H1 (cell line): ENCODE measurements at places on chromosomes 2 and 18.

GRCh38 chr18:10064267-10064666 lies 150.5 kb downstream of the VAPA start:
- H3K36me3 ChIP-seq = no peaks in the 10 kb centered on the region
- no peak overlapping the region for H3K27ac ChIP-seq
- H3K4me1 ChIP-seq = peaks cover 6% of the 10 kb centered on the region; the same call in 1 of the 2 replicates

DNA sequence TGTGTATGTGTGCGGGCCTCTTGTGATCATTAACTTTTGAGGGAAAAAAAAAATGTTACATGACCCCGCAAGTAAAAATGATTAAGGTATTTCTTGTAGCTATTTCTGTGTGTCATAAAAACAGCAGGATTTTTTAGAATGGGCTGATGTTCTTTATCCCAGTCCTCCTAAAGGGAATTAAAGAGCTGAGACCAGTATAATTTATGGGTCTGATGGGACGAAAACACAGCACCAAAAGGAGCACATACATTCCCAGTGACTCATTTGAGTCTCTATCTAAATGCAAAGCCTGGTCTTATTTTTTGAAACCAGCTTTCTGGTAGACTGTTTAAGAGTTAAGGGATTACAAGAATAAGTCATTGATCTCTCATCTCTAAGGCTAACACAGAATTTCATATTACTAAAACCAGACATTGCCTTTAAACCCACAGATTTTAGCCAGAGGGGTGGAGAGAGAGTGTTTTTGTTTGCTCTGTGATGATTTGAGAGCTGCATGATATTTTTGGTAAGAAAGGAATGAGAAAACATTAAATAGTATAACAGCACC lies 342.3 kb upstream of the EPHA4 start:
- DNase-seq = no peak
- no peak overlapping the region for H3K27ac ChIP-seq
- H3K4me3 ChIP-seq = no peak overlapping the region
- no peaks in the 10 kb centered on the region for H3K27me3 ChIP-seq
- H3K36me3 ChIP-seq = no peaks in the 10 kb centered on the region

GRCh38 chr18:2985628-2986027 lies 27.3 kb downstream of the LPIN2 start:
- no peaks in the 10 kb centered on the region for H3K36me3 ChIP-seq
- no peak overlapping the region for H3K27ac ChIP-seq
- no peak for DNase-seq
- no peak overlapping the region for H3K4me3 ChIP-seq
- H3K4me1 ChIP-seq = no peaks in the 10 kb centered on the region; the same call in none of the 2 replicates

DNA sequence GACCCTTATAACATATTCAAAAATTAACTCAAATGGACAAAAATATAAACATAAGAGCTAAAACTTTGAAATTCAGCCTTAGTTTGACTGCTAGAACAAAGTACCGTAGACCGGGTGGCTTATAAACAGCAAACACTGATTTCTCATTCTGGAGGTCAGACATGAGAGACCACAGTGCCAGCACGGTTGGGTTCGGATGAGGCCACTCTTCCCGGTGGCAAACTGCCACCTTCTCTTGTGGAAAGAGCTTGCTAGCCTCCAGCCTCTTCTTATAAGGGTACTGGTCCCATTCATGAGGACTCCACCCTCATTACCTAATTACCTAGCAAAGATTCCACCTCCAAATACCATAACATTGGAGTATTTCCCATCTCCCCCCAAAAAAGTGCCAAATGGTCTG lies 91.3 kb downstream of the FAM210A start:
- no peaks in the 10 kb centered on the region; the same call in 1 of the 2 replicates for H3K27me3 ChIP-seq
- no peak for DNase-seq
- no peak overlapping the region for H3K4me3 ChIP-seq

DNA sequence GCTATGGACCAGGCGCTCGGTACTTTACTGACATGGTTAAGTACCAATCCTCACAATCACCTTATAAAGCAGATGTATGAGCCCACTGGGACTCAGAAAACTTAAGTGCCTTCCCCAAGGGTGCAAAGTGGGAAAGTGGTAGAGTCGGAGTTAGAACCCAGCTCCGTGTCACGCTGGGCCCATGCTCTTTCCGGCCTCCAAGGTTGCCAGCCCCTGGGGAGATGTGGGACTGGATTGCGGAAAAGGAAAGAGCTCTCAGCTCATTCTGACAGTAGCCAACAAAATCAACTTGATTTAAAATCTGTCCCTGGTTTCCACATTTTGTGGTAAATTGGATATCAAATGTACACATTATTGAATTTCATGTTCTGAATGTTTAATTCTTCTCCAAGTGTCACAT lies 403.8 kb downstream of the DCDC2C start:
- H3K36me3 ChIP-seq = no peaks in the 10 kb centered on the region
- H3K27ac ChIP-seq = no peak overlapping the region
- H3K27me3 ChIP-seq = no peaks in the 10 kb centered on the region
- H3K4me1 ChIP-seq = no peaks in the 10 kb centered on the region

- DNase-seq = peak; percentile 78
- H3K4me1 ChIP-seq = peaks cover 4% of the 10 kb centered on the region
- H3K4me3 ChIP-seq = peak overlapping the region; percentile 68
- H3K36me3 ChIP-seq = no peaks in the 10 kb centered on the region
- H3K27ac ChIP-seq = no peak overlapping the region
Measured at GRCh38 chr18:34493099-34493544, 217.0 kb upstream of the DTNA start.

GRCh38 chr2:46772500-46772899 lies 143.1 kb downstream of the MCFD2 start:
- H3K27ac ChIP-seq = no peak overlapping the region
- no peak overlapping the region for H3K4me3 ChIP-seq
- DNase-seq = no peak
- H3K27me3 ChIP-seq = no peaks in the 10 kb centered on the region

DNA sequence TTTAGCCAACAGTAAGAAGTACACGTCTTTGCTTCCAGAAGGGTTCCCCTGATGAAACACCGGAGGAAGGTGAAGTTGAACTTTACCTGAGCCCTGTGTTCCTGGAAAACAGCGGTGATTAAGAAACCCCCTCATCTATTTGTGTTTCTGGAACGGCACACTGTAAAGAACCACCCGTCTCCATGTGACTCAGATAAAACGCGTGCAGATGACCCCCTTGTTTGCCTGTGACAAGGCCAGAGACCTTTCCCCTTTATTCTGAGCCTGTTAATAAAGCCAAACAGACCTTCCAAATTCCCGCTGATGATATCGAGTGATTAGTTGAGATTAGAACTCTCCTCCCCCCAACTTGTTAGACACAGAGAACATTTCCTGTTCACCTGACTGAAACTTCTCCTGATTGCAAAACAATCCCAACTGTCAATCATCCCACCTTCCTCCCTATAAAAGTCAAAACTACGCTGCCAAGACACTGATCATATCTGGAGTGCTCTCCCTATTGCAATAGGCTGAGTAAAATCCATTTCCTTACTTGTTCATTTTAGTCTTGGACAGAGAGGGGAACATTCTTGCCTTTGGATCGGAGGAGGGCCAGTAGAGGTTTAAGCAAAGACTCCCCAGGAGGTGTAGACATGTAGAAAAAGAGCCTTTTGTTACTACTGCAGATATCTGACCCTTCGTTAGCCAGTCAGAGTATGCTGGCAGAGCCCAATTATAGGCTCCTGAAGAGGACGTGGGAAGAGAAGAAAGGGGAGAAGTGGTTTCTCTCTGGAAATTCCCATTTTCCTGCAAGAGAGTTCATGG lies 914 bp upstream of the IWS1 start:
- H3K4me3 ChIP-seq = peak overlapping the region; percentile 72
- H3K27me3 ChIP-seq = no peaks in the 10 kb centered on the region
- peaks cover 3% of the 10 kb centered on the region; the same call in 1 of the 2 replicates for H3K36me3 ChIP-seq
- H3K4me1 ChIP-seq = peaks cover 7% of the 10 kb centered on the region
- H3K27ac ChIP-seq = peak overlapping the region; percentile 96

DNA sequence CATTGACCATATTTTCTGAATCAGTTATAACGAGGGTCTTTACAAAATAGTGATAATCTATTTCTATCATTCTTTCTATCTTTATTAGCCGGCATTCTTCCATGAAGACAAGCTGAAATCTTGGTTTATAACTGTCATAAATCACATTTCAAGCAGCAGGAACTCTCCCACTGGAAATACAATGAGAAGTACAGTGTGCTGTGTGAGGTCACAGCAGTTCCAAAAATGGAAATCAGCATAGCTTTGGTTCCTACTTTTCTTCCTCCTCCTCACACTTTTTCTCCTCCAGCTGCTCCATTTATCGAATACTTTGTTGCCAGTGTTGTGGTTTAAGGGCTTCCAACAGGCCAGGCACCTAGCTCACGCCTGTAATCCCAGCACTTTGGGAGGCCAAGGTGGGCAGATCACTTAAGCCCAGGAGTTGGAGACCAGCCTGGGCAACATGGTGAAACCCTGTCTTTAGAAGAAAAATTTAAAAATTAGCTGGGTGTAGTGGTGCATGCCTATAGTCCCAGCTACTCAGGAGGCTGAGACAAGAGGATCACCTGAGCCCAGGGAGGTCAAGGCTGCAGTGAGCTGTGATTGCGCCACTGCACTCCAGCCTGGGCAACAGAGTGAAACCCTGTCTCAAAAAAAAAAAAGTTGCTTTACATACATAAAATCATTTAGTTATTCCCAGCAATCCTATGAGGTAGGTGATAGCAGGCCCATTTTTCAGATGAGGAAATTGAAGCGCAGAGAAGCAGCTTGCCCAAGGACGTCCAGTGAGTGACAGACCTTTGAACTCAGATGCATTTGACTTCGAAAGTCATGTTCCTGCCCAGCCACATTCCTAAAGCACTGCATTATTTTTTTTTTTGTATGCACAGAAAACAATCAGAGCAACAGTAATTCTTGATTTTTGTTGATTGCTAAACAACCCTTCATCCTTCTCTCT lies 34.0 kb upstream of the GPR55 start:
- no peaks in the 10 kb centered on the region for H3K4me1 ChIP-seq
- no peak overlapping the region for H3K4me3 ChIP-seq
- H3K36me3 ChIP-seq = no peaks in the 10 kb centered on the region

DNA sequence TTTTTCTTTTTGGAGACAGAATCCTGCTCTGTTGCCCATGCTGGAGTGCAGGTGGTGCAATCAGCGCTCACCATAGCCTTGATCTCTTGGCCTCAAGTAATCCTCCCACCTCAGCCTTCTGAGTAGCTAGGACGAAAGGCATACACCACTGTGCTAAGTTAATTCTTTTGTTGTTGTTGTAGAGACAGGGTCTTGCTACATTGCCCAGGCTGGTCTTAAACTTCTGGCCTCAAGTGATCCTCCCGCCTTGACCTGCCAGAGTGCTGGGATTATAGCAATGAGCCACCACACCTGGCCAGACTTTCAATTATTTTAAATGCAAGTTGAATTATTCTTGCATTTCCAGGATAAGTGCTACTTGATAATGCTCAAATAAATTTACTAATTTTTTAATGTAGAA lies 126.5 kb downstream of the DTNB start:
- no peak overlapping the region for H3K27ac ChIP-seq
- DNase-seq = no peak
- no peaks in the 10 kb centered on the region for H3K27me3 ChIP-seq
- no peaks in the 10 kb centered on the region for H3K4me1 ChIP-seq
- H3K4me3 ChIP-seq = no peak overlapping the region
- H3K36me3 ChIP-seq = no peaks in the 10 kb centered on the region

GRCh38 chr2:239272626-239273025 lies 128.2 kb downstream of the HDAC4 start:
- H3K27me3 ChIP-seq = no peaks in the 10 kb centered on the region
- no peak overlapping the region for H3K4me3 ChIP-seq
- H3K4me1 ChIP-seq = 0 out of 2 replicates have a peak, but pooled peaks cover 3% of the 10 kb centered on the region
- DNase-seq = no peak
- H3K36me3 ChIP-seq = no peaks in the 10 kb centered on the region
- H3K27ac ChIP-seq = no peak overlapping the region

- H3K36me3 ChIP-seq = no peaks in the 10 kb centered on the region
- no peaks in the 10 kb centered on the region for H3K27me3 ChIP-seq
- H3K4me1 ChIP-seq = peaks cover 3% of the 10 kb centered on the region; the same call in 1 of the 2 replicates
- H3K27ac ChIP-seq = no peak overlapping the region
- no peak for DNase-seq
Measured at GRCh38 chr2:207937823-207938222, 87.5 kb downstream of the PLEKHM3 start.

DNA sequence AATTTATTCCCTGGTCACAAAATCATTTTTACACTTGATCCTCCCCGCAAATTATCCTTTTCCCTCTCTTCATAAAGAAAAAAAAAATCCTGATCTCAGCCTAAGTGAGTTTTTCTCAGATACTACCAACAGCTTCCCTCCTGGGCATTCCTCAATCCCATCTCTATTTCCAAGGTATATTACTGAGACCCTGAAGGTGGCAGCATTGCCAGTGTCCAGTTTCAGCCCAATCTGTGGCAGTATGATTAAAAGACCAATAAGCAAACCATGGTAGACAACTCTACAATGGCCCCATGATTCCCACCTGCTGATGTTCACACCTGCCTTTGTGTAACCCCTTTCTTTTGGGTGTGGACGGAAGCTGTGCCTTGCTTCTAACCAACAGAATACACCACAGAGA lies 45.1 kb downstream of the CCDC93 start:
- H3K27me3 ChIP-seq = no peaks in the 10 kb centered on the region
- H3K4me1 ChIP-seq = no peaks in the 10 kb centered on the region
- no peaks in the 10 kb centered on the region; the same call in 1 of the 2 replicates for H3K36me3 ChIP-seq

- no peak for DNase-seq
- no peaks in the 10 kb centered on the region for H3K36me3 ChIP-seq
- no peaks in the 10 kb centered on the region for H3K27me3 ChIP-seq
- H3K4me3 ChIP-seq = no peak overlapping the region
Measured at GRCh38 chr2:98149333-98149697, 62.3 kb downstream of the VWA3B start.
